ENCODE measurements at places on chromosomes 4 and X.

- no peak for DNase-seq
These were observed 50.2 kb downstream of the RPGR start for GRCh38 chrX:38277136-38277535.

DNA sequence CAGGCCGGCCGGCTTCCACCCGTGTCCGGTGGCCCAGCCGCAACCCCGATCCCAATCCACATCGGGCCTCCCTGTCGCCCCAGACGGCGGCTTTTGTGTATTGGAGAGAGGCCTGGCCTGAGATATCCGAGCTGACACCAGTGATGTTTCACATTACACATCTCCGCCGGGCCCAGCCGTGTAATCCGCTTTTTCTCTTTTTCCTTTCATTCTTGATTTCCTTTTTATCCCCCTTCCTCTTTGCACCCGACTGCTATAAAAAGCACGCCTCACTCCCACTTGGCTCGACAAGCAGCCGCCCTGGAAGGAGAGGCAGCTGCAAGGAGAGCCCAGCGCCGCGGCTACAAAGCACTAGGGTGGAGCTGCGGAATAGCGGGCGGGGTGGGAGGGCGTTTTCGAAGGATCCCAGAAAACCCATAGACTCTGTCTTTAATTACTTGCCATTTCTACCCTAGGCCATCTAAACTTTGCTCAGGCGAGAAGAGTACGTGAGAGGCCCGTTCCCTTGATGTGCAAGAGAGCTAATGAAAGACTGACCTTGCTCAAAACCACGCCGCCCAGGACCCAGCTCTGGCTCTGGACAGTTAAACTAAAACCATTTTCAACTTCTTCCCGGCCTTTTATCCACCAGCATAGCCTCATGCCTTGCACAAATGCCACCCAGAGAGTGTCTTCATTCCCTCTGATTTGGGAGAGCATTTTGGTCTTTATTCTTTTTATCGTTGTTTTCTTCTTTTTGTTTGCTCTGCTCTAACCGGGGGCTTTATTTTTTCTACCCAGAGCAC, 3.2 kb downstream of the PITX2 start:
- DNase-seq = no peak

DNA sequence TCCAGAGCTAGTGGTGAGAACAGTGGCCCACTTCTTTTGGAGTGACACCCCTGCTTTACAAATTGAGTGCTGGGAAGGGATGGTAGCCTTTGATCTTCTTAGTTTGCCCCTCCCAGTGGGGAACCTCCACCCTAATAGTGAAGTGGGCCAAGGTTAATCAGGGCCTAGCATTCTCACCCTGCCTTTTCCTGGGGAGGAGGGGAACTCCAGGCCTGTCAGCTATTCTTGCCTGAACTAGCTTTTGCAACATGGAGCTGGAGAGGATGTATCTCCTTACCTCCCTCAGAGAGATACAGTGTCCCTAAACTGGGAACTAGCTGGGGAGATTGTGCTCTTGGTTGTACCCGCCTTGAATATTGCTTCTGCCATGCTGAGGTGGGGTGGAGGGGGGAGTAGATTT, 20.6 kb downstream of the PHKA1 start:
- DNase-seq = no peak

GRCh38 chrX:103446665-103447302, 70.4 kb downstream of the BEX3 start:
- DNase-seq = no peak

DNA sequence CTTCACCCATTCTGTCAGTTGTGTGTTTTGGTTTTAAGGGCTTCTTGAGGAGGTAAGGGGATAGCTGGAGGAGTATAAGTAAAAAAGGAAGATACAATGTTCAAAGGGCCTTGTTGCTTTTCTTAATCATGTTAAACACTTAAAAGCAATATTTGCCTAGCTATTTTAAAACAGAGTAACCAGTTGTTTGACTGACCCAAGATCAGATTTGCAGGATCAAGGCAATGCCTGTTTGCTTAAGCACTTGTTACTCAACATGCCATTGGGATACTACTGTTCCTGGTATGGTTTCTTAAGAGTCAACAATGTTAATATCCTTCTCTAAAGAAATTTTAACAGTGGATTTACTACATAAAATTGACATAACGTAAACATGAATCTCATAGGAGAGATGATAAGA, 2.6 kb downstream of the DCLK2 start:
- DNase-seq = no peak

GRCh38 chr4:112141366-112142138, 3.7 kb upstream of the FAM241A start:
- no peak for DNase-seq

GRCh38 chr4:57146444-57146843, 36.3 kb upstream of the IGFBP7 start:
- no peak for DNase-seq

DNA sequence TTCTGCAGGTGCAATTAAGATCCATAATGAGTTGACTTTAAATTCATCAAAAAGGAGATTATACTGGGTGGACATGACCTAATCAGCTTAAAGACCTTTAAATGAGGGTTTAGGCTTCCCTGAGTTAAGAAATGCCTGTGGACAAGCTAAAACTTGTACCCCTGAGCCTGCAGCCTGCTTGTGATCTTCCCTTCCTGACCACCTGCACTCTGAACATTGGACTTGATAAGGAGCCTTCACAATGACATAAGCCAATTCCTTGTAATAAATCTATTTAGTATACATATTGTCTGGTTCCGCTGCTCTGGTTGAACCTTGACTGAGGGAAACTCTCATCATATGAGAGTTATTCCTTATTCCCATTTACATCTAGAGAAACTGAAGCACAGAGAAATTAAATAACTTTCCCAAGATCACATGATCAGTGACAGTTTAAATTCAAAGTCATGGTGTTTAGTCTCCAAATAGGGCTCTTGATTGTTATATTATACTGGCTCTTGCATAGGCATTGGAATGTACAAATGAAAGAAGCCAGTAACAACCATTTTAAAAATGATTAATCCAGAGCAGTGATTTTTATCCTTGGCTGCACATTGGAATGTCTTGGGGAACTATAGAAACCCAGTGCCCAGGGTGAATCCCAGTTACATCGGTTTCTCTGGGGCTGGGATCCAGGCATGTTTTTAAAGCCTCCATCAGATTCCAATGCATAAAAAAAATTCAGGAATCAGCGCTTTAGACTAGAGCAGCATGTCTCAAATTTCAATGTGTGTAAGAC, 136.1 kb downstream of the MSL3 start:
- DNase-seq = no peak

- DNase-seq = no peak
These were observed 539 bp upstream of the SPCS3 start for GRCh38 chr4:176319151-176319703.

DNA sequence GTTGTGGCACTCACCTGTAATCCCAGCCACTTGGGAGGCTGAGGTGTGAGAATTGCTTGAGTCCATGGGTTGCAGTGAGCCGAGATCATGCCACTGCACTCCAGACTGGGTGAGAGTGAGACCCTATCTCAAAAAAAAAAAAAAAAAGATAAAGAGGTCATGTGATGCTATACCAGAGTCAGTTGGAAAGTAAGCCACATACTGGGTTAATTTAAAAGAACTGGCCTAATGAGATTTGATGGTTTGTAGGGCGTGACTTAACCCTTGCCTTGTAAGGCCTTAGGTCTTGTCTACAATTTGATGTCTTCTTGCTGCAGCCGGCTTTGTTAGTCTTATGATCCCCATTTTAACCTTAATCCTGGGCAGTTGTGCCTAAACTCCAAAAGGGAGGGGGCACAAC, 5.2 kb downstream of the MGST2 start:
- no peak for DNase-seq

GRCh38 chr4:1317177-1318045, 27.7 kb downstream of the MAEA start:
- DNase-seq = no peak

GRCh38 chr4:1451106-1451751, 45.0 kb upstream of the NKX1-1 start:
- DNase-seq = no peak

GRCh38 chrX:75076429-75076828, 79.7 kb downstream of the ABCB7 start:
- DNase-seq = no peak

DNA sequence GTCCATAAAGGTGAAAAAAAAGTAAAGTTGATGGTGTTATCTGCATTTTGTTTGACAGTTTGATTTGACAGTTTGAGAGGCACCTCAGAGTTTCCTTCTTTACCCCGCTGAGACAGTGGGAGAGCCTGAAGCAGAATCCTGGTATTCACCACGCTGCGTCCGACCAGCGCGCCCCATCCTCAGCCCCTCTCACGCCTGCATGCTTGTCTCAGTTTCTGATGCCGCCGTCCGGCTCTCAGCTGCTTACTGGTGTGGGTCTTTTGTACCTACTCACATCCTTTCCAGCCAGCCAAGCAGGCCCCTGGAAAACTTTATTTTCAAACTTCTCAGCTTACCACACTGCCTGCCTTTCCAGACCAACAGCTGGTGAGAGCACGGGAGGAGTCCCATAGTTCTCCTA, 175.2 kb downstream of the DCLK2 start:
- DNase-seq = no peak
